ENCODE measurements at places on chromosomes 3 and 15. TPM values are rescaled to one million over a fixed set of nuclear protein-coding genes. Genes with fewer than 3 reads are reported as not detected.

- DNase-seq, result no peak
Observed at GRCh38 chr3:58129041-58129770, 81.6 kb downstream of the DNASE1L3 start.

- DNase-seq, result no peak
Observed at GRCh38 chr15:32099956-32100684, 69.8 kb downstream of the CHRNA7 start.

GRCh38 chr3:195209083-195209846 is 61.7 kb downstream of the XXYLT1 start:
- DNase-seq, result no peak

DNA sequence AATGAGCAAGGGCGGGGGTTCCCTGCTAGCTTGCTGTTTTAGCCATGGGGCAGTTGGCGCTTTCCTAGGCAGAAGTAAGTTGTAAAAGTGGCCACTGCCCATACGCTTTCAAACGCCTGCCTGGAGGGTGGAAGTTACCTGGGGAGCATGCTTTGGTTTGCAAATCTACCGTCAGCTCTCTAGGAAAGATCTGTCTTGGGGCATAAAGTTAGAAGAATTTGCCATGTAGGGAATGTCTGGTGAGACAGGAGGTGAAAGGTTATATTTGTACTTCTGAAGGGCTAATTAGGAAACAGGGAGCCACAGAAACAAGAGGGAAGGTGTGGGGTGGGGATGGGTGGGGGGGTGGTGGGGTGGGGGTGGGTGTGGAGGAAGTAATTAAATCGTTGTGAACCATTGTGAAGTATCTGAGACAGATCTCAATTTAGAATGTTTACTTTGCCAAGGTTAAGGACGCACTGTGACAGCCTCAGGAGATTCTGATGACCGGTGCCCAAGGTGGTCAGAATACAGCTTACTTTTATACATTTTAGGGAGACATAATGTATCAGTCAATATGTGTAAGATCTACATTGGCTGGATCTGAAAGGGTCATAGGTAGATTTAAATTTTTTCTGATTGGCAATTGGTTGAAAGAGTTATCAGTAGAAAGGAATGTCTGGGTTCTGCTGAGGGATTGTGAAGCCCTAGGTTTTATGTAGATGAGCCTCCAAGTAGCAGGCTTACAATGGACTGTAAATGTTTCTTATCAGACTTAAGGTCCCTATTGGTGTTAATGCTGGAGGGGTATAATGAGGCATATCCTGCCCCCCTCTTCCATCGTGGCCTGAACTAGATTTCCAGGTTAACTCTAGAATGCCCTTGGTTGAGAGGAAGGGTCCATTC is 62.0 kb upstream of the GCNT3 start:
- no peak for DNase-seq

GRCh38 chr15:57251941-57252340 is 124.4 kb upstream of the CGNL1 start:
- no peak for DNase-seq

GRCh38 chr3:111989061-111989678 is 9.6 kb upstream of the TAGLN3 start:
- no peak for DNase-seq

DNA sequence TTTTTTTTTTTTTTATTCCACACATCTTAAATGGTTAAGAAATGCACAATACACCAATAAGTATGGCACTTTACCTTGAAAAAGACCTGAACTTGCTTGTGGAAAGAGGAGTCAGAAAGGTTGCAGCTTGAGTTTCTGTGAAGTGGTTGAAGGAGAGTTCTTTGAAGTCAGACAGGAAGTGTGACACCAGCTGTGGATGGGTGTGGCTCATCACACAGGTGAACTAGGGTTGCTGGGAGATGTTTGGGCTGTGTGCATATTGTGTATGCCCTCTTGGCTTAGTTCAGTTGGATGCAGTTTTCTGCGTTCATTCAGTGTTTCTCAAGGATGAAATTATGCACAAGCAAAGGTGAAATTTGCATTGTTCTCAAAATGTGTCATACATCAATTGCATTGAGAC is 6.3 kb downstream of the AEN start:
- DNase-seq, result no peak

DNA sequence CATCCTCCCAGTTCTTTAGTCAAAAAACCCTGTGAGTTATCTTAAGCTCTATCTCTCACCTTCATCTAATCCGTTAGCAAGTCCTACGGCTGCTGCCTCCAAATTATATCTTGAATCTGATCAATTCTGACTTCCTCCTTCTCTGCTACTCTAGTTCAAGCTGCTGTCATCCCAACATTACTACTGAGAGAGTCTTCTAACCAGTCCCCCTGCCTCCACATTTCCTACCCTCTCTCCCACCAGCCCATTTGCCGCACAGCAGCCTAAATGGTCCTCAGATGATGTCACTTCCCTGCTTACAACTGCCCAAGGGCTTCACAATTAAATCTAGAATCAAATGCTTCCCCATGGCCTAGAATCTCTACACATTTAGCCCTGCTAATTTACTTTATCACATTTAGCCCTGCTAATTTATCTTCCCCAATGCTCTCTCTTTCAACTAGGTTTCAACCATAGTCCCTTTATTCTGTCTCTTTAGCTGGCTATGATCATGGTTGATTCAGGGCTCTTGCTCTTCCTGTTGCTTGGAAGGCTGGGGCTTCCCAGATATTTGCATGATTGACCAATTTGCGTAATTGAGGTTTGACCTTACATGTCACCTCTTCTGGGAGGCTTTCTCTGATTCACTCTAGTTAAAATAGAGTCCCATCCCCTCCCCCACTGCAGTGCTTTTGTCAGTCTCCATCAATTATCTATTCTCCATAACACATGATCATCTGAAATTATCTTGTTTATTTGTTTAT is 11.0 kb upstream of the ARL14 start:
- no peak for DNase-seq

DNA sequence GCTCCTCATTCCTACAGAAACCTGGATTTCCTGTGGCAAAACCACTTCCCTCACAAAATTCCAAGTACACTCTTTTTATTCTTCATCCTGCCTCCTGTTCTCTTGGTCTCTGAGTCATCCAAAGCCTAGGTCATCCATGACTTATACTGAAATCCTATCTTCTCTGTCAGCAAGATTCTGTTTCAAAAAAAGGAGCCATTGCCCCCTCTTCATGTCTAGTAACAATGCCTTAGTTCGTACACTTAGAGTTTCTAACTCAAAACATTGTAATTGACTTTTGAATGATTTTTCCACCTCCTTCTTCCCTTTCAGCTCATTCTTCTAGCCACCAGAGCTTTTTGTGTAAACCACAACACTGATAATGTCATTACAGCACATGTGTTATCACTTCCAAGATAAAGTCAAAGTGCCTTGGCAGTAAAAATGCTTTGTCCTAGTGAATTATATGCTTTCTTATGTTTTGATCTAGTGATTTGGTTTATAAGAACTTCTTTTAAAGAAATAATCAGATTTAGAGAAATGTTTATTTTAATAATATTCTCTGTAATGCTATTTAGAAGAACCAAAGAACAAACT is 256.5 kb upstream of the NECTIN3 start:
- no peak for DNase-seq

DNA sequence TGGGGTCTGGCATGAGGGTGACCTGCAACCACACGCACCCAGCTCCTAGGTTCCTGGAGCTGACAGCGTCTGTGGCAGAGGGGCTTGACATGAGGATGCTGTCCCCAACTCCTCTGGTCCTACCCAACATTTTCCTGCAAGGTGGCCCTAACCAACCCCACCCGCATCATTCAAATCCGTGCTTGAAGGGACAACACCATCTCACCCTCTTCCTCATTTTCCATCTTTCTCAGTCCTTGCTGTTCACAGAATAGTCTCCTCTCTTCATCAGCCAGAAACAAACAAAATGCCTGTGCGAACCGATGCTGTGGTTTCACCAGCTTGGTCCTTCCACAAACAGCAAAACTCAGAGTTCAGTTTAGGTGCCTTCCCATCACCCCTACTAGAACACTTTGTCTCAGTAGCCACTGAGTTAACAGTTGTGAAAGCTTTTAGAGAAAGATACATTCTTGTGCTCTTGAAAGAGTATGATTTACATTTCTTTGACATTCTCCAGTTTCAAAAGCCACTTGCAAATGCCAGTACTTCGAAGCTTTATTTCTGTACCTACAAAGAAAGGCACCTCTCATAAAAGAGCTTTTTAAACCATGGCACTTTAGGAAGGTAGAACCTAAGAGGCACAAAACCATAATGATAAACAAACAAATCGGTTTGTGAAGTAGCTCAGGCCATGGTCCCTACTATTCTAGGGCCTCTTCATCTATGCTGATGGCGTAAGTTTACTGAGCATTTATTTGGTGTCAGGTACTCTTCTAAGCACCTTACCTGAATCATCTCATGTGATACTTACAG is 360.1 kb downstream of the SHQ1 start:
- DNase-seq, result no peak

DNA sequence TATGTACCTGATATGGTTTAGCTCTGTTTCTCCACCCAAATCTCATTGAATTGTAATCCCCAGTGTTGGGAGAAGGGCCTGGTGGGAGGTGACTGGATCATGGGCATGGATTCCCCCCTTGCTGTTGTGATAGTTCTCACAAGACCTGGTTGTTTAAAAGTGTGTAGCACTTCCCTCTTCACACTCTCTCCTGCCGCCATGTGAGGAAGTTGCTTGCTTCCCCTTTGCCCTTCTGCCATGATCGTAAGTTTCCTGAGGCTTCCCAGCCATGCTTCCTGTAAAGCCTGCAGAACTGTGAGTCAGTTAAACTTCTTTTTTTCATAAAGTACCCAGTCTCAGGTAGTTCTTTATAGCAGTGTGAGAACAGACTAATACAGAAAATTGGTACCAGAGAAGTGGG is 93.1 kb downstream of the C3orf70 start:
- DNase-seq, result no peak

GRCh38 chr15:94029495-94029894 is 201.9 kb upstream of the MCTP2 start:
- DNase-seq, result no peak

DNA sequence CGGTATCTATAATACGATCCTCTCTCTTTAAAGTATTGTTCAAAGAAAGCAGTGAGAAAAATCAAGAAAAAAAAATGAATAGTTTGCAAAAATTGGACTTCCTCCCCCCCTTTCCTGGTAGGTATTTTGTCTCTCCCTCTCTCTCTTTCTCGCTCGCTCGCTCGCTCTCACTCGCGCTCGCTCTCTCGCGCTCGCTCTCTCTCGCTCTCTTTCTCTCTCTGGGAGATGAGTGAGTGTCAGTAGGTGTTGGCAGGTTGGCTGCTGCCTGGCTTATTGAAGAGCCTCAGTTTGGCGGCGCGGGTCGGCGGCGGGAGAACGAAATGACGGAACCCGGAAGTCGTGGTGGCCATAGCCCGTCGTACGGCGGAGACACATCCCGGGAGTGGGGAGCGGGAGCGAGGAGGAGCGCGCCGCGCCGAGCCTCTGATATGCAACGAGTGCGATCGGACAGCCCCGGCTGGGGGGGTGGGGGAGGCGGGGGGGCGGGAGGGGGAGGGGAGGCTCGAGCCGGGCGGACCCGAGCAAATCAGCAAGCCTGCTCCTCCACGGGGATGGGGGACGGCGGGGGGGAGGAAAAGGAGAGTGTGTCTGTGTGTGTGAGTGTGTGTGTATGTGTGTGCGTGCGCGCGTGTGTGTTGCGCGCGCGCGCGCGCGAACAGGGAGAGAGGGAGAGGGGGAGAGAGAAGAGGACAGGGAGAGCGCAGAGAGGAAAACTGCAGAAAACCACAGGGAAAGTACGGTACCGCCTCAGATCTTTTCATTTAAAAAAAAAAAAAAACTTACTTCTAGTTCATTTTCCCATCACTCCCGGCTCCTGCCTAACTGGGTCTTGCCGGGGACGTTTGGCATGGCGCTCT is at the start of gene MEIS2:
TSS of gene MEIS2 (minus strand) at position 441 of the 857 bp plus-strand sequence. CDS start 1,083 bp downstream, outside the sequence.
- peak; percentile 63 for DNase-seq

DNA sequence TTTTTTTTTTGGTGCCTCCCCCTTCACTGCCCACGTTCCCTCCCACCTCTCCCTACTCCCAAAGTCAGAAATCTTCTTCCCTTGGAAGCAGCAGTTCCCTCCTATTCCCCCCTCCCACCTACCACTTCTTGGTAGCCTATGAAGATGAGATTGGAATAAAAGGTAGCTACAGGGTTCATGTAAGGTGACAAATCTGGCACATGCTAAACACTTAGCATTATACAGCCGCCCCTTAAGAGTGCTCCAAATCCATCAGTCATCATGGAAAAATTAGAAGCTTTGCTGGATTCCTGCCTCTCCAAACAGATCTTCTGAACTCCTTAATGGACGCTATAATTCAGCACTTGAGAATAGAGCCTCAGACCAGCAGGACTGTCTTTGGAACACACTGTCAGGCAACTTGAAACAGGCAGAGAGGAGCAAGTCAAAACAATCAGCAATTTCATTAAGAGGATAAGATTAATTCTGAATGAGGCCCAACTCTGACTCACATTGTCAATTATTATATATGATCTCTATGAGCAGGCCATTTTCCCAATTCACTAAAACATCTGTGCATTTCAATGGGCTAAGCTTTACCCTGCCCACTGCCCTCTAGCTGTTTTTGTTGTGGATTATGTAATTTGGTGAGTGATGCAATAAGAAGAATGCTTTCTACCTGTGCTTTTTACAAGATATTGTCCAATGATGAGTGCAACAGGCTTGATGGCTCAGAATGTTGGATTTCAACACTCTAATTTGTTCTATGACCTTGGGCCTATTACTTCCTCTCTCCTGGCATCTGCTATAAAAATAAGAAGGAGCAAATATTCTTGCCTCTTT is 34.6 kb upstream of the SPRED1 start:
- no peak for DNase-seq

- DNase-seq, result no peak
Observed at GRCh38 chr3:143011705-143012104, 10.3 kb downstream of the U2SURP start.

- no peak for DNase-seq
Observed at GRCh38 chr3:7713724-7714123, 787.9 kb upstream of the LMCD1 start.

DNA sequence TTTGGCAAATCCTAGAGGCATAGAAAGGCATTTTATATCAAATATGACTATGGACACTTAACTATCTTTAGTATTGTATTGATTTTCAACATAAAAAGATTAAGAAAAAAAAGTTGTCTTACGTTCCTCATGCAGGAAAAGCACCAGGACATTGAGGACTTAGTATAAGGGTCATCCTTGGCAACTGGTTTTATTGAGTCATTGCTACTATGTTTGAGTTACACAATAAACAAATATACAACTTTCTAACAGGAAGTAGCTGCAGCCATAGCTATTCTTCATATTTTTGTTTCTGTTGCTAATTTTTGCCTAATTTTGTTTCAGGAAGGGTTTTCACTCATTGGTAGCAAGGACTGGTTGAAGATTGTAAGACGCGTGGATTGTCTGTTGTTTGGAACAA is 93.0 kb downstream of the NPTN start:
- DNase-seq, result no peak

THUMPD3 gene
- total RNA-seq, result 21.2 TPM

PRR20G gene
- total RNA-seq, result not detected

A4GNT gene
- not detected for total RNA-seq
